Stimulated activated CD4-positive, alpha-beta T cell treated with anti-CD3 and anti-CD28 coated beads, Interleukin-1b, Interleukin-23, amount 100 ng/mL, for 1 hour (primary cell): ENCODE measurements at places on chromosomes 1 and 21.
A peak's percentile ranks its signal among the peaks of the same experiment; 100 is the strongest.

DNA sequence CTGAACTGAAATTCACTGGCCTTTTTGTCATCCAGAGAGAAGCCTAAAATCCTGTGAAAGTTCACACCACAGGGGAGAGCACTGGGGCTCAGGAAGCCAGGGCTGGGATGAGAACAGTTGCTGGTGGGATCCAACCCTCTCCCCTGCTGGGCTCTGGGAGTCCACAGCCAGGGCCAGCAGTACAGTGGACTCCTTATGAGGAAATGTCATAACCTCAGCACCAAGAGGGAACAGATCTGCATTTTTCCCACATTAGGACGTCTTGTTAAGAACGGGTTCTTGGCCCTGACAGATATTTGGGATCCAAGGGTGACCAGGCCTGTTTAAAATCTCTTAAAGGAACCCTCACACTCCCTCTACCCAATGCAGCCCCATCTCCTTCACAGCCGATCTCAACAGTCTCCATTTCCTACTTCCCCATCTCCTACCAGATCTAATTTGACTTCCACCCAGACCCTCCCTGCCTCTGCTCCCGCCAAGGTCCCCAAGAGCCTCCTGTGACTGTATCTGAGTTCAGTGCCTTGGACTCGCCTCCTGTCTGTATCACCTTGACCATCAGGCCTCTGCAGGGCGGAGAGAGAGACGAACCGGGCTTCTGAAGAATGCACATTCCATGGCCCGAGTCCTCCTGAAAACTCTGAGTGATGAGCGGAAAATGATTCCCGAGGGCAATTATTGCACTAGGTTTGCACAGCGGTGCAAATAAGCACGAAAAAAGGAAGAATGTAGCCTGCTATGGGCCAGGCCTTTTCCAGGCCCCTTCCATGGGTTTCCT is 159.9 kb downstream of the TRABD2B start:
- no peak for DNase-seq

- no peak for DNase-seq
Observed at GRCh38 chr1:86018283-86018923, 138.2 kb downstream of the COL24A1 start.

DNA sequence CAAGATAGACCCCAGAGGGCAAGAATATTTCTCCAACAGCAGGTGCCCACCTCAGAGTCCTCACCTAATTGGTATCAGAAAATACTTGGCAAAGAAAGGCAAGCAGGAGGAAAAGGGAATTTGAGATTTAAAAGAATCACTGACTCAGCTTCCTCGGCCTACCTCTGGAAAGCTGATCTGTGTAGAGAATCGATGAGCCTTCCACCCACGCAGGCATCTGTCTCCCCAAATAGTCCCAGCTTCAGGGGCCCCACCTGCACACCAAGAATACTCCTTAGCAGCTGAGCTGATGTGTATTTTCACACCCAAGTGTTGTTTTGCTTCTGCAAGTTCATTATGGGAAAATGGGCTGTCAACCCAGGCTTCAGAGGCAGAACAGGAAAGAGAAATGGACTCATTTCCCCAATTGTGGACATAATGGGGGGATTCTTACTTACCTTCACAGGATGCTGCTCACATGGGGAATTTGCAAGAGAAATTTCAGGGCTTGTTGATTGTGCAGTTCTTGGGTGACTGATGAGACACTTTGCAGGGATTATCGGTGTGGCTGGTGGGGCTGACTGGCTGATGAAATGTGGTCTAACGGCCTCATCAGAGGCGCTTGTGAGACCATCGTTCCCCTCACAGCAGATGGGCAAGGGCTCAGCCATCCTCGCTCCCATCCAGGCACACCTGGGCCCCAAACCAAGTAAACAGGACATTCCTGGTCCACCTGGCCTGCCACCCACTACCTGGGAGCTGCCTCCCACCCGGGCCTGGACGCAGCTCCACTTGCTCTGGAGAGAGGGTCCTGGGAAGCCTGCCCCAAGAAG is 436.3 kb downstream of the PTPRU start:
- DNase-seq = no peak

- DNase-seq = no peak
Observed at GRCh38 chr1:36115931-36116330, 9.1 kb downstream of the COL8A2 start.

- no peak for DNase-seq
Observed at GRCh38 chr1:29972421-29973053, 736.2 kb downstream of the PTPRU start.

DNA sequence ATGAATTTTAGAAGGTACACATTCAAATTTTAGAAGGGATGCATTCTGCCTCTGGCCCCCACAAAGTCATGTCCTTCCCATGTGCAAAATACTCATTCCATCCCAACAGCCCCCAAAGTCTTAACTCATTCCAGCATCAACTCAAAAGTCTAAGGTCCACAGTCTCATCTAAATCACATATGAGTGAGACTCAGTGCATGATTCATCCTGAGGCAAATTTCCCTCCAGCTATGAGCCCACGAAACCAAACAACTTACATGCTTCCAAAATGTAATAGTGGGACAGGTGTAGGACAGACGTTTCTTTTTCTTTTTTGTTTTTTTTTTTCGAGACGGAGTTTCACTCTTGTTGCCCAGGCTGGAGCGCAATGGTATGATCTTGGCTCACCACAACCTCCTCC is 12.5 kb upstream of the WNT2B start:
- no peak for DNase-seq

DNA sequence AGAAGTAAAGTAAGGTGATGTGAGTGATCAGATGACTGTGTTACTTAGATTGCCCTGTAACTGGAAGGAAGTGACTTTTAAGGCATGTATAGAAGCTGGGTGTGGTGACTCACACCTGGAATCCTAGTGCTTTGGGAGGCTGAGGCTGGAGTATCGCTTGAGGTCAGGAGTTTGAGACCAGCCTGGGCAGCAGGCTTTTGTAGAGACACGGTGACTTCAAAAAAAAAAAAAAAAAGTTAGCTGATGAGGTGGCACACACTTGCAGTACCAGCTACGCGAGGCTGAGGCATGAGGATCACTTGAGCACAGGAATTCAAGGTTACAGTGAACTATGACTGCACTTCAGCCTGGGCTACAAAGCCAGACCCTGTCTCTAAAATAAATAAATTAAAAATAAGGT is 2.3 kb upstream of the USP16 start:
- no peak for DNase-seq

DNA sequence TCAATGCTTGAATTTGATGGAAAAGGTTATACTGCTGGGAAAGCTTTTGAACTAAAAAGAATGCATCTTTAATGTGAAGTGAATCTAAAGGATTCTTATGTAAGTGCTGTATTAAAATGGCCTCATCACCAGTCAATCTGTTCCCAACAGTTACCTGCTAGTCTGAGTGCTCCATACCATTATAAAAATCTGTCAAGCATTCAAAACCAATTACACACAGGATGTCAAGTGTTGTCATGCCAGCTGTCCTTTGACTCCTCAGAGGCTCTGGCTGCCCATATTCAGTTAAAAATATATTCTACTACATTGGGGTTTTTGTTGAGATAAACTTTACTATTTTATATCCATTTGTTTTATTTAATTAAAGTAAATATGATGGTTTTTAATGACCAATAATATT is 1587.7 kb downstream of the AMY1C start:
- DNase-seq = no peak

DNA sequence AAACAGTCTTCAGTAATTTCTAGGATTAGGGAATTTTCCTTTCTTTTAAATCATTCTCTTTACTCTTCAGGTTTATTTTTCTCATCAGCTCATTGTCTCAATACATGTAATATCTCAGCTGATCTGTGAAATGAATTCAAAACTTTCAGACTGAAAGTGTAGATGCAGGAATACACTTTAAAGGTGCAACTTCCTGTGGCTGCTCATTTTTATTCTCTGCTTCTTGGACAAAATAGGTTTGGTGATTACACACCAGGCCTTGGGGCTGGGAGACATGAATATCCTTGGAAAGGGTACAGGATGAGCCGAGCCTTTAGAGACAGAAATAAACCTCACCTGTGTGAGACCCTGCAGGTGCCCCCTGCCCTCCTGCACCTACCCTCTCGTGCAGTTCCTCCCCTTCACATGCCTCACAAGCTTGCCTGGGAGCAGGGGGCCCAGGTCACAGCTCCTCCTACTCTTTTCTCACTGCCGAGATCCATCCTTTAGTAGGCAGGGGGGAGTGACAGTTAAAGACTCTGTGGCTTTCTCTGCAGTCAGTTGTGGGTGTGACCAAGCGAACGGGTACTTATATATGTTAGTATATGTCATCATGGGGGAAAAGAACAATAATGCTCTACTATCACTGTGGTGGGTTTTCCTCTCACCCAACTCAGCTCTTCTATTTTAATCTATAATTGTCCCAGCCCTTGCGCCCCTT is 23.6 kb downstream of the XCL2 start:
- no peak for DNase-seq

DNA sequence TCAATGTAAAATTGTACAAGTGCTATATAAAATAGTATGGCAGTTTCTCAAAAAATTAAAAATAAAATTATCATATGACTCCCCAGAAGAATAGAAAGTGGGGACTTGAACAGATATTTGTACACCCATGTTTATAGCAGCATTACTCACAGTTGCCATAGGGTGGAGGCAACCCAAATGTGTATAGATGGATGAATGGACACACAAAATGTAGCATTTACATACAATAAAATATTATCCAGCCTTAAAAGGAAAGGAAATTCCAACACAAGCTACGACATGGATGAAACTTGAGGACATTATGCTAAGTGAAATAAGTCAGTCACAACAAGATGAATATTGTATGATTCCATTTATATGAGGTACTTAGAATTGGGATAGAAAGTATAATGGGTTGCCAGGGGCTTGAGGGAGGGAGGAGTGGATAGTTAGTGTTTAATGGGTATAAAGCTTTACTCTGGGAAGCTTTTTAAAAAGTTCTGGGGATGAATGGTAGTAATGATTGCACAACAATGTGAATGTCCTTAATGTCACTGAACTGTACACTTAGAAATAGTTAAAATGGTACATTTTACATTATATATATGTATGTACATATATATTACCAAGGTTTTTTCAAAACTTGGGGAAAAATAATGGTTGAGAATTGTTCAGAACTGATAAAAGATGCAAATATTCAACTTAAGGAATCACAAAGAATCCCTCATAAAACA is 53.0 kb upstream of the ADORA3 start:
- no peak for DNase-seq

DNA sequence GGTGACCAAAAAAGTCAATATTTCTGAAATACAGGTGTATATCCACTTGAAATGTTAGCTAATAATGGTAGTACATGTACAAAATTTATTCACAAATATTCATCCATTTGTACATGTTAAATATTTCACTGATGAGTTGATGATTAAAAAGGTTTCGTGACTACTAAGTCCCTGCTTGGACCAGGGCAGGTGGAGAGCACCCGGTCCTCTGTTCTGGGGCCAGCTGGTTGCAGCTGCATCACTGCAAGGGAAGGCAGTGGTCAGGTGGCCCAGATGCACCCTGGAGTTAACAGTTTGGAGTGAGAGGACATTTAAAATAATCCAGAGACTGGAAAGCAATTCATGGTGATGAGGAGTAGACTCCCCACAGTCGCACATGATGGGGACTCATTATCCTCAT is 141.2 kb downstream of the ZBTB18 start:
- DNase-seq = no peak

DNA sequence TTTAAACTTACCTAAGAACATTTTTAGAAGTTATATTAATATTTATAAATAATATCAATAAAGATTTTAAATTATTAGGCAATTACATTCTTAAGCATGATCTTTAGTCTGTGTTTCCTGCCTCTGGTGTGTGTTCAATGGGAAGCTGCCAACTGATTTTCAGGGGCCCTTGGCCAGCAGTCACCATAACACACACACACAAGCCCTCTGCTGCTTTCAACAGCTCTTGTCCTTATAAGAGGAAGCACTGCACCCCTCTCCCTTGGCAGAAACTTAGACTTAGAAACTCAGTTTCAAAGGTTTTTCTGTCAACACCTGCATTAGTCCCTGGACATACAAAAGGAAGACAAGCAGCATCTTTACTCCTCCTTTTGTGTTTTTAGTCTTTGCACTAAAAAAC is 81.4 kb downstream of the VAV3 start:
- DNase-seq = no peak

DNA sequence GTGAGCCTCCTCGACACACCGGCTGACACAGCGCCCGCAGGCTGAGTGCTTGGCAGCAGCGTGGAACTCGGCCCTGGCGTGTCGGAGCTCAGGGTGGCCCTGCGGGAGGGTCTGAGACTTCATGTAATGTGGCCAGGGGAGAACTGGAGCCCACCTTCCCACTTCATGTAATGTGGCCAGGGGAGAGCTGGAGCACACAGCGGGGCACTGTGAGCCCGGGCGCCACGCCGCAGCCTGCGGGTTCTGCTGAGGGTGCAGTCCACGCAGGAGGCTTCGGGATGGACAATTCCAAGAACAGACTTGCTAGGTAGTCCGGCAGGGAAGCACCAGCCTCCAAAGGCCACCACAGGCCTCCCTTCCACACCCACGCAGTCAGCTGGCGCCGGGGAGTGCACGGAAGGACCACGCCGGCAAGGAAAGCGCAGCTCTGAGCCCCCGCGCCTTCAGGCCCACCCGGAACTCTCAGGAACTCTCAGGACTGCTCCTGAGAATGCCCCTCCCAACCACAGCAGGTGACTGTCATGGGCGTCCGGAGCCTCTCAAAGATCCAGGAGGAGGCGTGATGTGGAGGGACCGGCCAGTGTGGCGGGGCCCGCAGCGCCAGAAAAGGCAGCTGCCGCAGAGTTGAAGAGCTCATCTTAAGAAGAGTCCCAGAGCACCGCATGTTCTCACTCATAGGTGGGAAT is 19.3 kb upstream of the ADARB1 start:
- no peak for DNase-seq

GRCh38 chr1:220748089-220748934 is at the start of gene MTARC2:
MTARC2 (plus strand) TSS chr1:220748322; CDS start chr1:220748532, 210 bp downstream.
- no peak for DNase-seq

DNA sequence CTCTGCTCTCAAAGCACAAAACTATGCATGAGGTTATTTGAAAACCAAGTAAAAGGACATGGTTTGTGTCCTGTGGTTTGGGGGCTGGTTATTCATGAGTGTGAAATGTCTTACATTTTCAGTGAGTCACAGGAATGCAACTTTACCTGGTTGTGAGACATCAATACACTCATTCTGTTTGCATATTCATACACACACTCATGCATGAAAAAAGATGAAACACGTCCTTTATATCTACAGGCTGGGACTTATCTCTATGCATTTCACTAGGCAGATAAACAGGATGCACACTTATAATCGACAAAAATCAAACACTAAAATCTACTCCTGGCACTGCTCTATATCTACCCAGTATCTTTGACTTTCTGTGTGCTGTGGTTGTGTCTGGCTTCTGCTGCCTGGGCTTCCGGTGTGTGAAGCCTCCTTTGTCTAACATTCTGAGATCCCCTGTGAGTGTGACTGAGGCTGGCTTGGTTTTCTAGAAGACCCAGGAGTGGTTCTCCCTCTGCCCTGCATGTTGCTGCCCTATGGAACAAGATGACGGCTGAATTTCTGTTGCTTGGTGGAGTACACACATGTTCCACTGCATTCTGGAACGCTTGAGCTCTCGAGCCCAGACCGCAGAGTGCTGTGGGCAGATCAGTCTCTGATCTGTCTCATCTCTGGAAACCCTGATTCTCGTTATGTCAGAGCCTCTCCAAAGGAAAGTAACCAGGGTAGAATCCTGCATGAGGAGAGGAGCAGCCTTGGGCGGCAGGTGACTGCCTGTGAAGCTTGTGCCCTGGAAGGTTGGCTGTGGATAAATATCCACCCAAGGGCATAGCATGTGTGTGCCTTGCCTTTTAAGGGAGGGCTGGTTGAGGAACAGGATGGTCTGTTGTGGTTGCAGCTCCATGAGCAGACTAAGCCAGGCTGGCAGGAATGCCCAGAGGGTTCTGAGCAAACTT is 19.7 kb upstream of the FASLG start:
- peak; percentile 35 for DNase-seq

GRCh38 chr1:224432672-224433040 is 1.9 kb downstream of the WDR26 start:
- DNase-seq = no peak

- no peak for DNase-seq
Observed at GRCh38 chr1:62487956-62488355, 51.1 kb downstream of the USP1 start.
